ENCODE measurements at places on chromosomes 3 and 15. TPM values are rescaled to one million over a fixed set of nuclear protein-coding genes. Genes with fewer than 3 reads are reported as not detected.

Gene CSNK1G1
- 29.6 TPM for total RNA-seq

Gene AP3B2
- not detected for total RNA-seq

Gene NEK10
- total RNA-seq = 1.5 TPM

Gene ITIH1
- not detected for total RNA-seq

Gene CHRM5
- not detected for total RNA-seq

Gene PLSCR1
- total RNA-seq = 87.2 TPM

Gene RAD51
- 64.7 TPM for total RNA-seq

Gene MYL3
- total RNA-seq = not detected

Gene ABHD2
- 67.8 TPM for total RNA-seq

Gene ROPN1
- total RNA-seq = not detected

Gene LRRC31
- not detected for total RNA-seq

Gene PYGO1
- total RNA-seq = not detected

Gene FOXB1
- 1.6 TPM for total RNA-seq

Gene P3H2
- not detected for total RNA-seq

Gene MORC1
- not detected for total RNA-seq

Gene TMEM87A
- 42.1 TPM for total RNA-seq

Gene NANOGP8
- total RNA-seq = not detected

Gene ATP2B2
- not detected for total RNA-seq

Gene PTH1R
- not detected for total RNA-seq

Gene CASR
- 0.02 TPM for total RNA-seq

Gene MINDY4B
- total RNA-seq = not detected

Gene TGM5
- 0.09 TPM for total RNA-seq

Gene HEG1
- total RNA-seq = 36.0 TPM

Gene ADAMTS17
- 1.7 TPM for total RNA-seq

Gene SNX22
- total RNA-seq = 0.36 TPM

Gene LRRC49
- total RNA-seq = not detected

Gene OXTR
- 1.4 TPM for total RNA-seq

Gene RTP4
- 12.9 TPM for total RNA-seq

Gene RPN1
- total RNA-seq = 214 TPM

Gene ZNF662
- total RNA-seq = 0.93 TPM

Gene IQCH
- total RNA-seq = 1.1 TPM

Gene STRA6
- total RNA-seq = not detected

Gene GOLGA8T
- not detected for total RNA-seq

Gene RPP14
- 18.2 TPM for total RNA-seq

Gene WDR93
- not detected for total RNA-seq

Gene CPLX3
- 0.25 TPM for total RNA-seq

Gene CLEC3B
- 0.27 TPM for total RNA-seq

Gene CRYBG3
- 8.5 TPM for total RNA-seq

Gene CFAP20DC
- total RNA-seq = 1.7 TPM
